ENCODE measurements at places on chromosomes 6 and 20.

GRCh38 chr6:53049415-53049814 lies 15.8 kb upstream of the FBXO9 start:
- DNase-seq: no peak

GRCh38 chr6:34053721-34054120 lies 92.2 kb downstream of the GRM4 start:
- DNase-seq: no peak

GRCh38 chr6:17927705-17928104 lies 59.7 kb downstream of the KIF13A start:
- DNase-seq: no peak

GRCh38 chr6:138572167-138572875 lies 73.0 kb upstream of the NHSL1 start:
- peak; percentile 20 for DNase-seq

- DNase-seq: no peak
Measured at GRCh38 chr6:113632220-113632864, 224.8 kb upstream of the MARCKS start.

DNA sequence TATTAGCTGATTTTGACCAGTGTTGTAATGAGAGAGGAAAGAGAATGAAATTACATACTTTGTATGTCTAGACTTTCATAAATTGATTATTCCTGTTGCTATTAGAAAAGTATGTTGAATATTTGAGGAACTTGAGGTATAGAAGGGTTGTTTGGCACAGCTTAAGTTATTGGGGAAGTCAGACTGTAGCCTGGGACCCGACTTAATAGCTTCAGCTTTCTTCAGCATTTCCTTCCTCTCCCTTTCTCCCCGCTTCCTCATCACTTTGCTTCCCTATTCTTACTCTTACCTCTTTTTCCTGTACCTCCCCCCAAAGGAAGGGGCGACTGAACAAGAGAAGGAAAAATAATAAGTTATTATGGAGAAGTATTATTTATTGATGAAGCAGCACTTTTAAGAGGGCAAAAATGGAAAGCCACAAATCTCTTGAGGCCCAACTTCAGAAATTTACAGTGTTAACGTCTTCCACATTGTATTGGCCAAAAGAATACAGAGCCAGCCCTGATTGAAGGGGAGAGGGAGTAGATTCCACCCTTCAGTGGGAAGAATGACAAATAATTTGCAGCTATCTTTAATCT lies 7.4 kb downstream of the SENP6 start:
- no peak for DNase-seq

DNA sequence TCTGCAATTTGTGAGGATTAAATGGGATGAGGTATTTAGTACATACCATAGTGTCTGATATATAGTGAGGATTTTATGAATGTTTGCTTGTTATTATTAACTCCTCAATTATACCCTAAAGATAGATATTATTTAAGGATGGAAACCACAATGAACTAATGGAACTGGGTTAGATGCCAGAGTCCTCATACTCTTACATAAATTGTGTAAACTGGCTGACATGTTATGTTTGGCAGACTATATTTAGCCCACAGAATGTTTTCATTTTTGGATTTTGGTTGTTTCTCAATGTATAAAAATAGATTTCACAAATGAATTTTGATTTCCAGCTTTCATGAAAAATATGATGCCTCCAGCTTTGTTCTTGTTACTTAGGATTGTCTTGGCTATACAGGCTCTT lies 37.6 kb downstream of the HTR1B start:
- no peak for DNase-seq

GRCh38 chr6:121590916-121591315 lies 155.5 kb downstream of the GJA1 start:
- DNase-seq: no peak

GRCh38 chr20:571754-572441 lies 28.3 kb upstream of the CSNK2A1 start:
- no peak for DNase-seq

DNA sequence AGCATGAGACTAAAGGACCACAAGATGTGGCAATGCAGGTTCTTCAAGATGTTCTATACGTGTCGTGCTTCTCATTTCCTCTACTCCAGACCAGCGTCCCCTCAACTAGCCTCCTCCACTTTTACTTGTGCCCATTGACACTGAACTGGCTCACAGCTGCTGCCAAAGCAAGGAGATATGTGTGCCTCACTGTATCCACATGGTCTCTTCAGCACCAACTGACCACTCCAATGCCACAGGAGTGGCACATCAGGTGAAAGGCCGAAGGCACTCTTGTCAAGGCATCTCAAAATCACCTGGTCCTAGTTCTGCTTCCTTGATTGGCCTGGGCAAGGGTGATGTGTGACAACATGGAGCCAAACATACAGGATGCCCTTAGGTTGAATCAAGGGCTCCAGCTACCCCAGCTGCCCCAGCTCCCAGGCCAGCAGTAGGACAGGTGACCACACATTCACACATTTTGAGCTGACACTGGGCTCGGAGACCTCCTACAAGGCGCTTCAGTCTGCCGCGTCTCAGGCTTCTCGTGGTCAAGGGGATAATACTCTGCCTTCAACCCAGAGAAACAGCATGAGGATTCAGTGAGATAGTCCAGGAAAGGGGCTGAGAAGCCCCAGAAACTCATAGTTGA lies 205.2 kb upstream of the CDH4 start:
- DNase-seq: no peak

GRCh38 chr6:617456-618100 lies 39.3 kb downstream of the HUS1B start:
- DNase-seq: no peak
